ENCODE measurements at places on chromosomes 13 and 19.

- no peak for DNase-seq
These were observed 8.8 kb downstream of the IGFL4 start for GRCh38 chr19:46031781-46032596.

- no peak for DNase-seq
These were observed 254.3 kb downstream of the NDFIP2 start for GRCh38 chr13:79735228-79735627.

DNA sequence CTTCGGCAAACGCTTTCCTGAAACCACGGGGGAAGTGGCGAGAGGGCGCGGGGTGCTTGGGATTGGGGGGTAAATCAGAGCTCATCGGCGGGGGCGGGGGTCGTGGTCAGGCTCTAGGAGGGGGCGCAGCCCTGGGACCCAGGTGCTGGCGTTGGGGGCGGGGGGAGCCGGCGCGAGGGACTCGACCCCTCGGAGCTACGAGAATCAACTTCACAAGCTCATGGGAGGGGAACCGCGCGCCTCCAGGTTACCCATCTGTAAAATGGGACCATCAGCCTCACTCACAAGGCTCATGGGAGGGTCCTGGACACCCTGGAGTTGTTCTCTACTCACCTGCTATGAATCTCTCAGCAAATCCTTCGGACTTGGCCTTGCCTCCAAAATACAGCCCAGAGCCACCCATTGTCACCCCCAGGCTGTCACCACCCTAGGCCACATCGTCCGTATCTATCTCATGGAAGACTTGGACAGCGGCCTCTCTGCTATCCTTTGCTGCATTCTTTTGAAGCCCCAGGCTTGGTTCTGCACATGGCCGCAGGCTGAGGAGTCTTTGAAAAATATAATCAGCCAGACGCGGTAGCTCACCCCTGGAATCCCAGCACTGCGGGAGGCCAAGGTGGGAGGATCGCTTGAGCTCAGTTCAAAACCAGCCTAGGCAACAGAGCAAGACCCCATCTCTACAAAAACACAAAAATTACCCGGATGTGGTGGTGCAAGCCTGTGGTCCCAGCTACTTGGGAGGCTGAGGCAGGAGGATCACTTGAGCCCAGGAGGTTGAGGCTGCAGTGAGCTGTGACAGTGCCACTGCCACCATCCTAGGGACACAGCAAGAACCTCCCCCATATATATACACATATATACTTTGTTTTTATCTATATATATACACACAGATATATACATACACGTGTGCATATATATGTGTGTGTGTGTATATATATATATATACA, 939 bp upstream of the RANBP3 start:
- peak; percentile 42 for DNase-seq

- no peak for DNase-seq
These were observed 35.7 kb upstream of the SLC10A2 start for GRCh38 chr13:103101901-103102300.

DNA sequence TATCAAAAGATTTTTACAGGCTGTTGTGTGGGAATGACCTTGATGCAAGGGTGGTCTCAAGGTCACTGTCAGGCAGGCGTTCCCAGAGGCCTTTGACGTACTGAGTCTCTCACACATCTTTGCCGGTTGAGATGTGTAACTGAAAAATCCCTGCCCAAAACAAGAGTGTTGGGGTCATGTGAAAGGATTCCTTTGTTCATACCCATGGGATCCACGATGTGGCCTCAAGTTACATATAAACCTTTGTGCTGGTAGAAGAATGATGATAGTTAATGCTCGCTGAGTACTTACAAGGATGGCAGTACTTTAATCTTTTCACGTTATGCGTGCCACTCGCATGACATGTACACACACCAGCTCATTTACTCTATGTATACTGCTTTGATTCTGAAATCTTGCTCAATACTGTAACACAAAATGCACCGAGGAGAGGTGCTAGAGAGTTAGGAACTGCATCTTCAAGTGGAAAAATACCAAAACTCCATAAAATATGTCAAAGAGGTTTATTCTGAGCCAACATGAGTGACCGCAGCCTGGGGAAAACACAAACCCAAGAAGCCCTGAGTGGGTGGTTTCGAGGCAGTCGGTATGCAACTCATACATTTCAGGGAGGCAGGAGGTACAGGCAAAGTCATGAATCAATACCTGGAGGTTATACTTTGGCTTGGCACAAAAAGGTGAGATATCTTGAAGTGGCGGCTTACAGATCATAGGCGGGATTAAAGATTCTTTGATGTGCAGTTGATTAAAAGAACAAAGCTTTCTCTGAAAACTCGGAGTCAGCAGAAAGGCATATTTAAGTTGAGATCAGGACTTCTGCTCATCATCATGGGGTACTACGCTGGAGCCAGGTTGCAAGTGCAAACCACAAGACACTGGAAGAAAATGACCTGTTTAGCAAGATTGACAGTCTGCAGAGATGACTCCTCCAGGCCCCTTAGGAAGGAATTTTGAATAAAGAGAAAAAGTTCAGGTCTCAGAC, 87.4 kb upstream of the ARHGEF7 start:
- DNase-seq: no peak

DNA sequence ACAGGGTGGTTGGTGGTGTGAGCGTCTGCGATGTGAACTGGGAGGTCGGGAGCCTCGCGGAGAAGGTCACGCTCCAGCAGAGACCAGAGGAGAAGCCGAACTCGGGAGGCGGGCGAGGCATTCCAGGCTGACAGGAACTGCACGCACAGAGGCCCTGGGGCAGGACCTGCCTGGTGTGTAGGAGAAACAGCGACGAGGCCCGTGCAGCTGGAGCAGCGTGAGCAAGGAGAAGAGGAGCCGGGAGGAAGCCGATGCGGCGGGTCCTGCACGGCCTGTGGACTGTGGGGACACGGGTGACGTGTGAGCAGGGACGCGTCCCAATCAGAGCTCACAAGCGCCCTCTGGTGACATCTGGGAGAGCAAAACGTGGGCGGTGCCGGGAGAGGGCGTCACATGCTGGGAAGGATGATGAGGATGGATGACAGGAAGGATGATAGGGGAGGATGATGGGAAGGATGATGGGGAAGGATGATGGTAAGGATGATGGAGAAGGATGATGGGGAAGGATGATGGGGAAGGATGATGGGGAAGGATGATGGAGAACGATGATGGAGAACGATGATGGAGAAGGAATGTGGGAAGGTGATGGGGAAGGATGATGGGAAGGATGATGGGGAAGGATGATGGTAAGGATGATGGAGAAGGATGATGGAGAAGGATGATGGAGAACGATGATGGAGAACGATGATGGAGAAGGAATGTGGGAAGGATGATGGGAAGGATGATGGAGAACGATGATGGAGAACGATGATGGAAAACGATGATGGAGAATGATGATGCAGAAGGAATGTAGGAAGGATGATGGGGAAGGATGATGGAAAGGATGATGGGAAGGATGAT, 16.1 kb upstream of the MADCAM1 start:
- peak; percentile 84 for DNase-seq

DNA sequence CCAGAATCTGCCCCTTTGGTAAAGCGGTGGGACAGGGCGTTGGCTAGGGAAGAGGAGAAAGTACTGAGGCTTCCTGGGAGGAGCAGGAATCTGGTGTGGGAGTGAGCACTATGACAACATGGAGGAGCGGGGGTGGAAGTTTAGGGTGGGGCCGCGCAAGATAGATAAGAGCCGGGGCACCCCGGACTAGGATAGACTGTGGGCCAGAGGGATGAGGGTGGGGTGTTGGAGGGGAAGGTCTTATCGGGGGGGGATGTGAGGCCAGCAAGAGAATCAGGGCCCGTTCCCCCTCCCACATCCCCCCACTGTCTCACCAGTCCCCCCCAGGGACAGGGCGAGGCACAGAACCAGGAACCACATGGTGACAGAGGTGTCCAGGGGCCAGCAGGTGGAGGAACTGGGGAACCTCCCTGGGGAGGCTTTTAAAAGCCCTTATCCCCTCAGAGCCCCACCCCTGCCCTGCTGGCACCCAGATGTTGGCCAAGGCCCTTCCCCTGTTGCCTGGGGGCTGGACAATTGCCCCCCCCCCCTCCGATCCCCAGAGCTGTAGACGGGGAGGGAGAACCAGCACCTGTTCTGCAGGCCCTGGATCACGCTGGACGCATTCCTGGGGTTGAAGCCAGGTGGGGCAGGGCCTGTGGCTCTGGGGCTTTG, at the start of gene KLK1:
Gene KLK1, minus strand, starts transcription at position 399 of the 654 bp plus-strand sequence. Its CDS starts 39 bp downstream, at position 360.
- no peak for DNase-seq

- no peak for DNase-seq
These were observed 446.4 kb downstream of the DCT start for GRCh38 chr13:94033098-94033497.

GRCh38 chr13:26628706-26629105, 71.2 kb downstream of the WASF3 start:
- DNase-seq: no peak

GRCh38 chr19:2514981-2515518, 39.1 kb downstream of the GADD45B start:
- DNase-seq: no peak

GRCh38 chr19:16293118-16294091, 31.2 kb upstream of the KLF2 start:
- no peak for DNase-seq

DNA sequence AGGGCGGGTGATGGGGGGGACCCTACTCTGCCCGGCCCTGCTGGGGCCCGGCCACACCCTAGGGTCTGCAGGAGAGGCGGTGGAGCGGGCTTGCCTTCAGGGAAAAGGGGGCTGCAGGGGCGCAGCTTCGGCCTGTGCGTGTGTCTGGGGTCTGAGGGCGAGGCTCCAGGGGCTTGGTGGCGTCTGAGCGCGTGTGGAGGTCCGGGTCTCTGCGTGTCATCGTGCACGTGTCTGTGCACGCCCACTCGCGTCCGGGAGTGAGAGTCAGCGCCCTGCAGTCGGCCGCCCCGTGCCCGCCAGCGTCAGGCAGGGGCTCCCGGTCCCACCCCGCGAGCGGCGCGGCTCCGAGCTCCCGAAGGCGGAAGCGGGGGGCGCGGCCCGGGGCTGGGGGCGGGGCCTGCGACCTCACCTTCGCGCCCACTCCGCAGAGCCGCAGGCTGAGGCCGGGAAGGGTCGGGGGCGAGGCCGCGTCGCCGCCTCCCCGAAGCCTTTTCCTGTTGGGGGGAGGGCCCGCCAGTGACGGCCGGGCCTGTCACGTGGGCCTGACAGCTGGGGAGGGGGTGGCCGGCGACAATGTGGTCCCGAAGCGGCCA, at the start of gene ARHGAP45:
Gene ARHGAP45, plus strand, starts transcription at position 420 of the 593 bp plus-strand sequence. CDS start 239 bp downstream, outside the sequence.
- DNase-seq: peak; percentile 66

DNA sequence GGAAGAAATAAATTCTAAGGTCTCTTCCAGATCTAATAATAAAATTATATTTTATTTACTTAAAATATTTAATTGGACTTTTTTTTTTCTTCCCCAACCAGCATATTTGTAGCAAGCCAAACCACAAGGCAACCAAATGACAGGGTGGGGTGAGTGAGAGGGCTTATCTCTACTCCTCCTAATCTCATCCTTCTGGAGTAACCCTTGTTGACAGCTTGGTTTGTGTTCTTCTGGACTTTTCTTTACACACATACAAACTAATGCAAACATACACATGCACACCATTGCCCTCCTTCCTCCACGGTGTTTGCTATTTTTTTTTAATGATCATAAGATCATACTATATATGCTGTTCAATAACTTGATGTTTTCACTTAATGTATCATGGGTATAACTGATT, 383.1 kb downstream of the DLEU7 start:
- no peak for DNase-seq

GRCh38 chr19:1259876-1260748, 9.0 kb upstream of the CIRBP start:
- DNase-seq: no peak

- DNase-seq: peak; percentile 39
These were observed 30.1 kb downstream of the SCEL start for GRCh38 chr13:77565635-77566034.

DNA sequence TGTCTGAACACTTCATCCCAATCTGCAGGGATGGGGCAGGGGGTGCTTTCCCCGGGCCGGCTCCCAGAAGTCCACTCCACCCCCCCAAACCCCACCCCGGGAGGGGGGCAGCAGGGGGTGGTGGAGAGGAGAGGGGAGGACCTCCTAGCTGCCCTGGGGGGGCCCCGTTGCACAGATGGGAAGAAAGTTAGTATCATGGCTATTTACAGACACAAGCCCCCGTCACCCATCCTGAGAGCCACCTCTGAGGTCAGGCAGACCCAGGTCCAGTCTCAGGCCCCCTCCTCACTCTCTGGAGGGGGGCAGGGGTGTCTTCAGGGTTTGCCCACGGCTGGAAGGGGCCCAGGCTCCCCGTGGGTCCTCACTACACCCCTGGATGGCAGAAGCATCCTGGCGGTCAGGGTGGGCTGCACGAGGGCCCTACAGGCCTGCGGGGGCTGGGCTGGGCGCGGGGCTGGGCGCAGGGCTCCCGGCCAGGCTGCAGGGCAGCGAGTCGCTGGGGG, 5.8 kb upstream of the REXO1 start:
- no peak for DNase-seq

GRCh38 chr13:30712536-30713532, 22.5 kb upstream of the ALOX5AP start:
- DNase-seq: no peak

- peak; percentile 88 for DNase-seq
These were observed 6.0 kb upstream of the PRR19 start for GRCh38 chr19:42295831-42296525.

DNA sequence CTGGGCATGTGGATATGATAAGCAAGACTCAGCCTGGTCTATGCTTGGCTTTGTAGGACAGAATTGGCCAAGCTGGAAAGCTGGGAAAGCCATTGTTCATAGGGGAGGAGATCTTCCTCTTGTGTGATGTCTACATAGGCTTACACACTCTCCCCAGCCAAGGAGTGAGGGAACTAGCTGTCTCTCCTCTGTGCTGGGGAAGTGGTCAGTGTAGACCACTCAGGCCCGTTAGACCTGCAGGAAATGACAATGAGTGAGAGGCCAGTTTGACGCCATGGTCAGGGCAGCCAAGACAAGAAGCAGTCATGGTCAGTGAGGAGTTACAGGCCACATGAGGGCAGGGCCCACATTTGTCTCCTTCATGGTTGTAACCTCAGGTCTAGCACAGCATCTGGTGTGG, 159.1 kb upstream of the KL start:
- DNase-seq: no peak

GRCh38 chr19:5356918-5357317, 16.3 kb upstream of the PTPRS start:
- no peak for DNase-seq

DNA sequence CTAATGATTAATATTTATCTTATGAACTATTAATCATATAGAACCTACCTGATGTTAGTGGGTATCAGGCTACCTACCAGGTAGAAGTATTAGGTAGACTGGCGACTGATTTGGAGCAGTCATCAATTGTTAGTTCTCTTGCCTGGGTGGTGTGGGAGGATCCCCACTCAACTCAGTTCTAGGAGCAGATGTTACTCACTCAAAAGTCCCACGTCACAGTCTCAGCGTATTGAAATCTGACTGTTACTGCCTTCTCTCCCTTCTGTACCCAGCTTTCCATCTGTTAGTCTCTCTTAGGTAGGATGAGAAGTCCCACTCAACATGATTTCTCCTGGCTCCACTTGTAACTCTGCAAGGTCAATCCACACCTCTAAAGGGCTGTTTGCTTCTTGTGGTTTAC, 102.7 kb downstream of the OLFM4 start:
- no peak for DNase-seq

- DNase-seq: peak; percentile 44
These were observed 14.0 kb upstream of the RAB20 start for GRCh38 chr13:110575322-110576069.

Data from SK-N-SH (cell line).